ENCODE measurements at places on chromosomes 3 and 15.
A peak's percentile ranks its signal among the peaks of the same experiment; 100 is the strongest.

- DNase-seq: no peak
These were observed 121.6 kb downstream of the OPA1 start for GRCh38 chr3:193714523-193715137.

GRCh38 chr3:119898478-119899191 is 116.7 kb downstream of the NR1I2 start:
- DNase-seq: peak; percentile 43

- DNase-seq: peak; percentile 46
These were observed 57.7 kb downstream of the FEM1B start for GRCh38 chr15:68335251-68335650.

GRCh38 chr3:107217172-107217571 is 160.1 kb upstream of the CCDC54 start:
- peak; percentile 96 for DNase-seq

DNA sequence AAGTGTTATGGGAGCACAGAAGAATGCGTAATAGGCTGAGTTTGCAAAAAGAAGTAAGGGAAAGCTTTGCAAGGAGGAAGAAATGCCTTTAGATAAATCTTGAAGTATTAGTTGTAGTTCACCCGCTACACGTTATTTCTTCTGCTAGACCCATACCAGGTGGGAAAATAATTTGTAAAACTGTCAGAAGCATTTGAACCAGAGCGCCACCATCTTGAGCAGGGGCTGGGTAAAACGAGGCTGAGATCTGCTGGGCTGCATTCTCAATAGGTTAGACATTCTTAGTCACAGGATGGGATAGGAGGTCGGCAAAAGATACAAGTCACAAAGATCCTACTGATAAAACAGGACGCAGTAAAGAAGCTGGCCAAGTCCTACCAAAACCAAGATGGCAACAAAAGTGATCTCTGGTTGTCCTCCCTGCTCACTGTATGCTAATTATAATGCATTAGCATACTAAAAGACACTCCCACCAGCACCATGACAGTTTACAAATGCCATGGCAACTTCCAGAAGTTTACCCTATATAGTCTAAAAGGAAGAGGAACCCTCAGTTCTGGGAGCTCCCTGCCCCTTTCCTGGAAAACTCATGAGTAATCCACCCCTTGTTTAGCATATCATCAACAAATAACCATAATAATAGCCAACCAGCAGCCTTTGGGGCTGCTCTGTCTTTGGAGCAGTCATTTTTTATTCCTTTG is 50.0 kb upstream of the ZNF280D start:
- no peak for DNase-seq

GRCh38 chr15:41180206-41180789 is 50.3 kb downstream of the EXD1 start:
- peak; percentile 48 for DNase-seq

DNA sequence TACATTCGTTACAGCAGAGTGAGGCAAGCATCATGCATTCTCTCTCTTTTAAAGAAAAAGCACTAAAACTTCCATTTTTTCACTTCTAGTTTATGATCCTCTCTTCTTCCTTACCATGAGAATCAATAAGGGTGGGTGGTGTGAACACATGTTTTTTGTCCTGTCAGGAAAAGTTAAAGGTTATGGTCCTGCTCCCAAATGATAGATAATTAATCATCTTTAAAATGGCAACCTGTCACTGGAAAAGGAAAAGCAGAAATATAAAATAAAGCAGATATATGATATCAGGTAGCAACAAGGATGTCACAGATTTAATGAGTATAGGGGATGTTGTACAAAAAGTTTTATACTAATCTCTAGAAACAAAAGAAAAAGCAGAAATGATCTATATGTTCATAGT is 56.4 kb upstream of the PHLDB2 start:
- no peak for DNase-seq

GRCh38 chr3:16533928-16534574 is 20.6 kb upstream of the RFTN1 start:
- DNase-seq: no peak

- no peak for DNase-seq
These were observed 29.7 kb upstream of the KLF13 start for GRCh38 chr15:31296646-31297574.

GRCh38 chr3:12598890-12599289 is 42.0 kb downstream of the MKRN2 start:
- DNase-seq: peak; percentile 36

DNA sequence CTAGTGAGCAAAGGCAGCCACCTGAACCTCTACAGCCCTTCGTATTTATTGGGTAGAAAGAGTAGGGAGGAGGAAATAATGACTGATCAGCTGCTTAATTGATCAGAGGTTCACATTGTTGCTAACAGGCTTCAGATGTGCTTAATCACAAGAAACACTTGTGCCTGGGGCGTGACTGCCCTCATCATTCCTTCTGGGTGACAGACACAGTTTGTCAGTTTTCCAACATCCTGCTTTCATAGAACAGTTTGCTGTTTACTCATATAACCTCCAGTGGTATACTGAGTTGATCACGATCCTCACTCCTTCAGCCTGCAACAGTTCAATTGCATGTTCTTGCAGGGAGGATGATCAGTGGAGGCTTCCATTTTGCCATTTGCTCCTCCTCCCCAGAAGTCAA is 13.6 kb upstream of the CASR start:
- DNase-seq: no peak

DNA sequence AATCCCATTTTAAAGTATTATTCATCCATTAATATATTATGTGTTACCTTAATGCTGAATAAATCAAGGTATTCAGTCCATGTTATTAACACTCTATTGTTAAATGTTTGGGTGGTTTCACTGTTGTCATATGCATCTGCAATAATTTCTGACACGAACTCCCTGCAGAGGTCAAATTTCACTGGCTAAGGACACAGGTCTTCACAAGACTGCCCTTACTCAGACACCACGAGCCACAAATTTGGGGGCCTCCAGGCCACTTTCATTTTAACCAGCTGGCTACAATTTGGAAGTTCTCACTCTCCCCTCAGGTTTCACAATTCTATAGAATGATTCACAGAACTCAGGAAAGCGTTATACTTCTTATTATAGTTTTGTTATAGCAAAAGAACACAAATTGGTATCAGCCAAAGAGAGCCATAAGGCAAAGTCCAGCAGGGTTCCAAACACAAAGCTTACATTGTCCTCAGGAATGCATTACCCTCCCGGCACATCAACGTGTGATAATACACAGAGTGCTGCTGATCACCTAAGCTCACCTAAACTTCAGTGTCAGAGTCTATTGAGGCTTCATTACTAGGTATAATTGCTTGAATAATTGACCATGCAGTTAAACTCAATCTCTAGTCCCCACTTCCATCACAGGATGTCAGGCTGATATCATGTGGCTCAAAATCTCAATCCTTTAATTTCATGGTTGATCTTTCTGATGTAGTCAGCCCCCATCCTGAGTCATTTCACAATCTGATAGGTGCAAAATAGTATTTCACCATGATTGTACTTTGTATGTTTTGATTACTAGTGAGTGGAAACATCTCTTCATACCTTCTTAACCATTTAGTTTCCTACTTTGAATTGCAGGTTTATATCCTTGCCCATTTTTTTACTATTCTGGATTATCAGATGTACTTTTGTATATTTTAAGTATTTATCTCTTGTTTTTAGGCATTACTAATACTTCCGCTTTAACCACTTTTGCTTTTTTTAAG is 441.4 kb upstream of the AGTR1 start:
- no peak for DNase-seq

DNA sequence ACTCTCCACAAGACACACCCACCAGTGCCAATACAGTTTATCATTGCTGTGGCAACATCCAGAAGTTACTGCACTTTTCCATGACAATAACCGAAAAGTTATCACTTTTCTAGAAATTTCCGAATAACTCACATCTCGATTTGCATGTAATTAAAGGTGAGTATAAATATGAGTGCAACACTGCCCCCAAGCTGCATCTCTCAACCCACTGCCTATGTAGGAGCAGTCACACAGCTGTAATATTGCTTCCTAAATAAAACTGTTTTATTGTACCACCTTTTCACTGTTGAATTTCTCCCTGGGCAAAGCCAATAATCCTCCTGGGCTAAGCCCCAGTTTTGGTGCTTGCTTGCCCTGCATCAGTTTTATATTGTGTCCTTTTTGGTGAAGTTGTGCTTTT is 601.0 kb upstream of the EPHA6 start:
- no peak for DNase-seq

DNA sequence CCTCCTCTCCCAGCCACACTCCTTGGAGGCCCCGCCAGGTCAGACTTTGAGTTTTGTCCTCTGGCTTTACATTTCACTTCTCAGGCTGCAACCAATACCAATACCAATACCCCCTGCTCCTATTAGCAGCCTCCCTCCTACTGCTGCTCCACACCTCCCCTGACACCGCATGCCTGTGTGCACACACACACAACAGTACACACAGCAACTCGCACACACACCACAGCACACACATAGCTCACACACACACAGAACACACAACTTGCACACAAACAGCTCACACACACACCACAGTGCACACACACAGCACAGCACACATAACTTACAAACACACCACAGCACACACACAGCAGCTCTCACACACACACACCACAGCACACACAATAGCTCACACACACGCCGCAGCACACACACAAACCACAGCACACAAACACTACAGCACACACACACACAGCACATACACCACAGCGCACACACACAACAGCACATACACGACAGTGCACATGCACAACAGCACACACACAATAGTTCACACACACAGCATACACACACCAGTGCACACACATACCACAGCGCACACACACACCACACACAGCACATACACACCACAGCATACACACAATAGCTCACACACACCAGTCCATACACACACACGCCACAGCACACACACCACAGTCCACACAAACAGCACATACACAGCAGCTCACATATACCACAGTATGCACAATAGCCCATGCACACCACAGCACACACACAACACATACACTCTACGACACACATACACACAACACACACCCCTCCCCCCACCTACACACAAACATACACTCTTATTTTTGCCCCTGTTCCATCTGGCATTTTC is 204.7 kb downstream of the UACA start:
- DNase-seq: no peak

DNA sequence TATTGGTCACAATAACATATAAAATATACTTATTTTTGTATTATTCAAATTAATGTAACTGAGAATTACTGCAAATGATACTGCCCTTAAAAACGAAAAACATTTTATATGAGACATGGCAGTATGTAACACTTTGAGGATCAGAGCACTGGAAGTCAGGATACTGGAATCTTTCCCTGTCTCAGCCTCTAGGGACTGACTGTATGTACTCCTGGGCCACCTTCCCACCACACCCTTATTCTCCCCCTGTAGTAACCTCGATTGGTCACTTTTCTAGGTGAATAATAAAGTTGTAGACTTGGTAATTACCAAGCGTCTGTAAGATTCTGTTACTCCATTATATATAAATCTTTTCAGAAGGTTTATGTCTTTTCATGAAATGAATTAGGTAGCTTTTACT is 43.0 kb downstream of the LRRC49 start:
- DNase-seq: no peak

DNA sequence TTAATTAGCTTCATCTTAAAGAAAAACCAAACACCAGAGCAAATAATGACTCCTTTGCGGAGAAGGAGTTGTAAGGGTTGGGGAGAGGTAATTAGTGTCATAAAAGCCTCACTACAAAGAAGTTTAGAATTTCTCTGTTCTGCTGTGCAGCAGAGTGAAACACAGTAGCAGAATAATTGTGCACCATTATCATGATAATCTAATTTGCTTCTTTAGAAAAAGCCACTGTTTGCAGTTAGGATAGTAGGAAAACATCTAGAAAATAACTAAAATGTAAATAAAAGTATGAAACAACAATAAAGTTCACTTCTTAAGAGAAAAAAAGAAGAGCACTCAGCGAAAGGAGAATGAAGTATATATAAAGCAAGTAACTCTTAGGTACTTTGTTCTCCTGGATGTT is 5.5 kb downstream of the SHOX2 start:
- no peak for DNase-seq

DNA sequence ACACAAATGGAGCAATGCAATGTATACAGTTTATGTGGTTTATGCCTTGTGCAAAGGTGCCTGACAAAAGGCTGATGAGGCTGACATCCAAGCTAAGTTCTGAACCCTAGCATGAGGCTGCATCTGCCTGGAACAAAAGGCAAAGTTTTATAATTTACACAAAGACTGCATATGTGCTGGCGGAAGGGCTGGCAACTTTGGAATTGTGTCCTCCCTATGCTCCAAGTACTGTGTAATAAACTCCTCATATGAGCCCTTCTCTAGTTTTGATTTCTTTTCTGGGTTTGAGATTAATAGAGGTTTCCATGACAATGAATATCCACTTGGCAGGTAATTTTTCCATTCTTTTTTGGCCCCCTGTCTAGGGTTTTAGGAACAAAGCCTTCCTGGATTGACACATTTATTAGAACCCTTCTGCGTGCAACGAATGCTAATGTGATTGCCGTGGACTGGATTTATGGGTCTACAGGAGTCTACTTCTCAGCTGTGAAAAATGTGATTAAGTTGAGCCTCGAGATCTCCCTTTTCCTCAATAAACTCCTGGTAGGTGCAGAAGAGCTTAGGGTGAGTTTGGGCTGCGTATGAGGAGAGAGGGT is 10.8 kb downstream of the PLA1A start:
- DNase-seq: no peak

GRCh38 chr3:72448375-72448823 is 399.8 kb downstream of the SHQ1 start:
- no peak for DNase-seq

GRCh38 chr3:45553469-45553974 is 41.0 kb upstream of the LIMD1 start:
- peak; percentile 65 for DNase-seq

DNA sequence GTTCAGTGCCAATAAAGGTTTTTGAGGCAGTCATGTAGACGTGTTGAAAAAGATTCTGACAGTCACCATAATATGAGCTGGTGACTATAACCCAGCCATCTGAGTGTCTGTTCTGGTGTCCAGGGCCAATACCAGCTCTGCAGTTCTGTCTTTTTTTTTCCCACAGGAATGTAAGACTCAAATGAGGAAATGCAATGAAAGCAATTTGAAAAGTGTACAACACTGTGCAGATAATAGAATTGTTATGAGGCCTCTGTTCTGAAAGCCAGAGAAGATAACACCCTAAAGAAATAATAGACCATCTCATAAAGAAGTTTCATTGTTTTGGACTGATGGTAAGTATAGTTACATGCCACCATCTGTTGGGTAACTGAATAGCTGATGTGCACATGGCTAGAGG is 57.1 kb downstream of the CLDN1 start:
- peak; percentile 45 for DNase-seq
